ENCODE measurements at places on chromosomes 6 and 20.
A peak's percentile ranks its signal among the peaks of the same experiment; 100 is the strongest.

DNA sequence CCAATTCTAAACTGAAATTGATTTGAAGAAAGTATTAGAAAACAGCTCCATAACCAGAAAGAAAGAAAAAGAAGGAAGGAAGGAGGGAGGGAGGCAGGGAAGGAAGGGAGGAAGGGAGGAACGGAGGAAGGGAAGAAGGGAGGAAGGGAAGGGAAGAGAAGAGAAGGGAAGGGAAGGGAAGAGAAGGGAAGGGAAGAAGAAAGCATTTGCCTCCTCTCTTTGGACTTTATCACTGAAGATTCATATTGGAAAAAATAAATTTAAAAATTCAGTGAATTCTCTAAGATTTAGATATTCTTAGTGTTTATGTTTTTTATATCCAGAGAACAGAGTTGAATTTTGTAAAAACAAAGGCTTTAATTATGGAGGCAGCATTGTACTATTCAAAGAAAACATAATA, 68.5 kb upstream of the NXT1 start:
- DNase-seq, result no peak

GRCh38 chr20:58891718-58892140, 39.2 kb downstream of the GNAS start:
- peak; percentile 41 for DNase-seq

DNA sequence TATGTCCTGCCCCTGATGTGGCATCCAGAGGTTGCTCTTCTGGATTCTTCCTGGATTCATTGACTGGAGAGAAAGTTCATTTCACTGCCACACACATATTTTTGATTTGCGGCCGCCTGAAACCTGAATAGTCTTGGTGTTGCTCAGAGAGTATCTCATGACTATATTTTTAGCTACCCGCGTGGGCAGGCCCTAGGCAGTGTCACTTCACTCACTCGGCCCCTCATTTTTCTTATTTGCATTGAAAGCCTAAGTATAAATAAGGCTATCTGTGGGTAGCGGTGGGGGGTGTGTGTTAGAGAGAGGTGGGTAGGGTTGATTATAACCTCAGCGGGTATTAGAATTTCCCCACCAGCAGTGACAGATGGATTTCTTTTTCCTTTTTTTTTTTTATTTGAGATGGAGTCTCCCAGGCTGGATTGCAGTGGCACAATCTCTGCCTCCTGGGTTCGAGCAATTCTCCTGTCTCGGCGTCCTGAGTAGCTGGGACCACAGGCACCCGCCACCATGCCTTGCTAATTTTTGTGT, 113.5 kb downstream of the JARID2 start:
- DNase-seq, result no peak

- DNase-seq, result peak; percentile 33
Observed at GRCh38 chr20:54649511-54649962, 174.1 kb downstream of the DOK5 start.

DNA sequence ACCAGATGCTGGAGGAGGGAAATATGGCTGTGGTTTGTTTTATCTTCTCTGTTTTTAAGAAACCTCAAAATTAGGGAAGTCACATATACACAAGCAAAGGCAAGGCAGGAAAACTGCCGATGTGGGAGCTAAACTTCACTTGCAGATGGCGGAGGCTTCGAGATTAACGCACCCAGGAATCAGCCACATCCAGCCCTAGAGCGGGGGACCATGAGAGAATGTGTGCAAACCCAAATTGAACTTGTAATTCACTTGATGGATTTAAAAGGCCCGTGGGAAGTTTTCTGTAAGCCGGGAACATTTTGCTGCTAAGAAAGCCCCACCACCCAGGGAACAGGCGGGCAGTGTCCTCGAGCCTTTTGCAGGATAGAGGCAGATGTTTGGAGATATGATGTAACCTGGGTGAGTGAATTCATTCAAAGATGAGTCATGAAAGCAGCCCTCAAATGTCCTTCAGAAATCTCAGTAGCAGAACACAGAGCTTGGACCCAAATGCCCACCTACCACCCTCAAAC, 39.9 kb downstream of the PREX1 start:
- DNase-seq, result no peak

DNA sequence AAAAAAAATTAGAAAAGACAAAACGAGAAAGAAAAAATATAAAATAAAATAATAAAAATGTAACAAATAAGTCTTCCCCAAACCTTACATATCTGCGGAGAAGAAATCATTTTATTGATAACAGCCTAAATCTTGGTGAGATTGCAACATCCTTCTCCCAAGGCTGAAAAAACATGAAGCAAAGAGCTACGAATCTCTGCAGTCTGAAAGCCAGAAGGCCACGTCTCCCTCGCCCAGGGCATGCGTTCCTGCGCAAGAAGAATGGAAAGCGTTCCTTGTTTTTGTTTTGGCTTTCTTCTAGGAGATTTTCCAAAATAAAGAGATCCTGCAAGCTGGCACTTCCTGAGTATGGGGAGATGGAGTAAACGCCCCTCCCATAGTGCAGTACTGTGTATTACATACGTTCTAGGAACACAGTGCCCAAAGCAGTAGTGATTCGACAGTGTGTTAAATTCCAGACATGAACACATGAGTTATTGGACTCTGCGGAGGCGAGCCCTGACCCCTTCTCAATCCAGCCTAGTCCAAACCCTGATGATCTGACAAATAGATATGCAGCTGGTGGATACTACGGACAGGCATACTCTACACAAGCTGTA, 126.7 kb upstream of the RREB1 start:
- DNase-seq, result no peak

GRCh38 chr6:105757512-105758200, 328.5 kb upstream of the PRDM1 start:
- DNase-seq, result no peak

- DNase-seq, result no peak
Observed at GRCh38 chr6:121830736-121831135, 395.3 kb downstream of the GJA1 start.

DNA sequence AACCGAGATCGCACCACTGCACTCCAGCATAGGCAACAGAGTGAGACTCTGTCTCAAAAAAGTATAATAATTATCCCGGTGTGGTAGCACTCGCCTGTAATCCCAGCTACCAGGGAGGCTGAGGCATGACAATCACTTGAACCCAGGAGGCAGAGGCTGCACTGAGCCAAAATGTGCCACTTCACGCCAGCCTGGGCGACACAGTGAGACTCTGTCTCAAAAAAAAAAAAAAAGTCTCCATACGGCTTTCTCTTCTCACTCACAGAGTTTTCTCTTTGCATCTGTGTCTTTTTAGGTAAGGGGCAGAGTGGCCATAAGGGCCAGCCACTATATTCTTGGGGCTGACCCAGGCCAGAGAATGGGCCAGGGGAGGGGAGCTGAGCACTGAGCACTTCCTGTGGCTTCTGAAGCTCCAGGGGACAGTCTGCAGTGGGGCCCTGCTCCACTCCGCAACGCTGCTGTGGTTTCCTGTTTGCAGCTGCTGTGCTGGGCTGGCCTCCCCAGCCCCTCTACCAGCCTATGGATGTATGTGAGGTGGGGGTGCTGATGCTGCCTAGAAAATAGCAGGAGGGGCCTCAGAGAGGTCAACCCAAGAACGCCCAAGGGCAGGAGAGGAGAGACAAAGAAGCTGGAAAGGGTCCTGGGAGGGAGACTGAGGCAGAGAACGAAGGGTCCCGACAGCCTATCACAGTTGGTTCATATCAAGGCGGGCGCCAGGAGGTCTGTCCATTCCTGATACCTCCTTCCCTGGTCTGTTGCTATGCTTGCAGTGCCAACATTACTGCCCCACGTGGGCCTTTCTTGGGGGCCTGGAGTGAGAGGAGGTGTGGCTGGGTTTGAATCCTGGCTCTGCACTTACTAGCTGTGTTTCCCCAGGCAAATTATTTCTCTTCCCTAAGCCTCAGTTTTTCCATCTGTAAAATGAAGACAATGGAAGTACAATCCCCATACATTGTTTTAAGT, 16.0 kb downstream of the SLA2 start:
- peak; percentile 41 for DNase-seq

- no peak for DNase-seq
Observed at GRCh38 chr20:63418617-63419016, 53.8 kb downstream of the KCNQ2 start.

DNA sequence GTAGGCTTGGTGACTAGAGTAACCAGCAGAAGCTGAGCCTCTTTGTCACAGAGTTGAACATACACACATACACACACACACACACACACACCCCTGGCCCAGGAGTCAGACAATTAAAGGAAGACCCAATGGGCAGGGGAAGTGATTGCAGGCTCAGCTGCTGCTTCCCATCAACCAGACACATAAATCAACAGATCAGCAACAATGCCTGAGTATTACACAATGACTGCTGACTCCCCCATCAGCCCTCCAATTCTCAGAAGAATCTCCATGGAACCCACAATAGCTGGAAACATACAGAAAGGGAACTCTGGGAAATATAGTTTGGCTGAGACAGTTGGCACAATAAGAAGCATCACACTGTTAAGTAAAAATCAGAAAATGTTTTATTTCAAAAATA, 270.4 kb upstream of the PLCB4 start:
- DNase-seq, result no peak

DNA sequence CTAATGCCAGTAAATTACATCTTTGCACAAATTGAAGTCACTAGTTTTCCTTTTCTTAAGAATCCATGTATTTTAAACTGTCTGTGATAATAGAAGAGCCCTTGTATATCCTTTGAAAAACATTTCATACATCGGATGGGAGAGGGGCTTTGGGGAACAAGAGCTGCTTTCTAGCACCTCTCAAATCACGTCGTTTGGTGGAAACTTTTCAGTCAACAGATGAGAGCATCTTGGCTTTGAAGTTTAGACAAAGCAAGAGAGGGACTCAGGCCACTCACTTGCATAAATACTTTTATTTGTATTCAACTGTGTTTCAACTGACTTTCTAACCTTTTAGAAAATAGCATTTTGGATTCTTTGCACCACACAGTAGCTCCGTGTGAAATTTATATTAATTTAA, 502.3 kb upstream of the IMPG1 start:
- DNase-seq, result no peak

- no peak for DNase-seq
Observed at GRCh38 chr6:21386744-21387143, 206.8 kb upstream of the SOX4 start.

- DNase-seq, result no peak
Observed at GRCh38 chr6:3734023-3734422, 17.5 kb downstream of the PXDC1 start.

DNA sequence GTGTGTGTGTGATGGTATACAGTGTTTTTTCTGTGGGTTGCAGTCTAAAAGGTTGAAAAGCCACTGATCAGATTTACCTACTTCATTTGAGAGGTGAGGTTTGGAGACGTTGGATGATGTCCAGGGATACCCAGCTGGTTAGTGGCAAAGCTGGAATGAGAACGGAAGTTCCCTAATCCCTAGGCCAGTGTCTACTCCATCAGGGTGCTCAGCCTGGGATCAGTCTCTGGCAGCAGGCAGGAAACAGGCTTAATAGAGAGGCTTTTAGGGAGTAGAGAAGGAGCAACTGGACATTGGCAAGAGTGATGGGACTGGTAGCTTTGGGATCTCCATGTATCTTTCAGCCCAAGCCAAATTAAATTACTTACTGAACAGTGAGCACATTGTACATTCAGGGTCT, 80.7 kb downstream of the C6orf52 start:
- DNase-seq, result no peak

GRCh38 chr20:4089756-4090487, 74.6 kb upstream of the RNF24 start:
- DNase-seq, result peak; percentile 48

DNA sequence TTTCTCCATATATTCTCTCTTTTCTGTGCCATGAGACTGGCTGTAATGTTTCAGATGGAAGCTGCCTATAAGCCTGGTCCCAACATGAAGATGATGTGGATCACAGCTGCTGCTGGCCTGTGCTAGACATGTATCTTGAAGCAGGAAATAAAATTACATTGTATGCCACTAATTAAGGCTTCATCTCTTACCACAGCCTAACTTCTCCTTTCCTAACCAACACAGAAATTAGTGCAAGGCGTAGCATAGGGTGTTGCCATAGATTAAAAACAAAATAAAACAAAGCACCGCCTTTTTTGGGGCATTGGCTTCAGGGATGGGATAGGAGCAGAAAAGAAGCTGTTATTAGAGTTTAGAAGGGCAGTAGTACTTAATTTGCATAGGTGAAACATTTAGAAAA, 4.7 kb upstream of the SLC17A4 start:
- no peak for DNase-seq

GRCh38 chr6:6484681-6485080, 103.8 kb upstream of the LY86 start:
- DNase-seq, result no peak

- no peak for DNase-seq
Observed at GRCh38 chr6:127581576-127581975, 4.6 kb downstream of the C6orf58 start.

GRCh38 chr6:93407186-93407585, 12.2 kb downstream of the EPHA7 start:
- DNase-seq, result no peak

Measured in CD4-positive, alpha-beta T cell treated with Interleukin-15 for 1 hour (primary cell).